ENCODE measurements at places on chromosomes 6 and 20. TPM values are rescaled to one million over a fixed set of nuclear protein-coding genes. Genes with fewer than 3 reads are reported as not detected.

RBBP8NL gene
- 6.2 TPM for total RNA-seq

HSP90AB1 gene
- total RNA-seq: 893 TPM

SIRPB1 gene
- total RNA-seq: 16.3 TPM

GRCh38 chr20:58375759-58376352 is 13.2 kb upstream of the VAPB start:
- DNase-seq: no peak

GRCh38 chr6:1326535-1327121 is 14.7 kb downstream of the FOXQ1 start:
- DNase-seq: no peak

DNA sequence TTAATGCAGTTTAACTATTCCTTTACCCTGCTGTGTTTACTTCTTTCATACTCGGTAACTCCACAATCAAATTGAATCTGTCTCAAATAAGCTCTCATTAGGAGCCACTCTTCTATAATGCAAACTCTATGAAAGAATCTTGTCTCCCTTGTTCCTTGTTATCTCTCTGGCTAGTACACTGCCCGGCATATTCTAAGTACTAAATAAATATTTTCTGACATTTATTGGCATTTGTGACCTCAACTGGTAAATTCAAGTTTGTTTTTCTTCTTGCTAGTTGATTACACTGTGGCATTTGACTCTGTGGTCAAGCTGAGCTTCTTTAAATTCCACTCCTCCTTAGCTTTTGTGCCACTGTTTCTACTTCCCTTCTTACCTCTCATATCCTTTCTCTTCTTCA is 237.6 kb upstream of the KHDRBS2 start:
- DNase-seq: no peak

GRCh38 chr6:129597023-129597713 is 112.8 kb downstream of the ARHGAP18 start:
- no peak for DNase-seq

GRCh38 chr6:80347101-80347500 is 240.6 kb downstream of the BCKDHB start:
- no peak for DNase-seq

DNA sequence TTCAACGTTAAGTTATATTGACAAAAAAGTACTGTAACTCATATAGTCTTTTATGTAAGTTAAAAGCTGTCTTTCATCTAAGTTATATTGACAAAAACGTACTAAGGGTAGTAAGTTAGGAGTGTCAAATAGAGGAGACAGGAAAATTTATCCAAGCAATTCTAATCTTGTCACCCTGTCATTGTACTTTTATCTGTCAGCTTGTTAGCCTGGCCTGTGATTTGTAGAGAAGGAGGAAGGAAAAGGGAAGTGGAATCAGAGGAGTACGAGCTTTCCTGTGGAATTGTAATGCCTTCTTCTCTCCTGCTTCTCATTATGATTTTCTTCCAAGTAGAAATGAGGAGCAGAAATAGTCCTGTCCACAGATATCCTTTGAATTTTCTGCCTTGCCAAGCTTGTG is 18.8 kb downstream of the KCTD20 start:
- DNase-seq: no peak

Measured in mucosa of gallbladder (tissue), 1 donor.